IMR-90 (cell line): ENCODE measurements at places on chromosomes 12 and 14. TPM values are rescaled to one million over a fixed set of nuclear protein-coding genes. Genes with fewer than 3 reads are reported as not detected.

- DNase-seq = peak; percentile 51
Observed at GRCh38 chr14:89624500-89625156, 207.6 kb upstream of the FOXN3 start.

- DNase-seq = no peak
Observed at GRCh38 chr14:105173901-105174894, 5.6 kb upstream of the JAG2 start.

DNA sequence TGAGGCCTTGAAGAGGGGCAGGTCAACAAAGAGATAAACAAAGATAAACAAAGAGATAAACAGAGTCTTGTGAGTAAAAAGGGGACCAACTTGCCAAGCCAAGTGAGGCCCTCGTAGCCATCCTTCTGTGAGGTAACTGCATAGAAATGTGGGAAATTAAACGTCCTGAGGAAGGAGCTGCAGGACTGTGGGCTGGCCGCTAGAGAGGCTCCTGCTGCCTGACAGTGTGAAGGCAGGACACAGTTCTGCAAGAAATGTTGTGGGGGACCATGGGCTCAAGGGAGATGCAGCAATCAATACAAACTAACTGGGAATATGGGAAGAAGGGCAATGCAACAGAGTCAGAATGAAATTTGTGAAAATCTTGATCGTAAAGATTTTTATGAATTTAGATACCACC lies 91.9 kb downstream of the SLC8A3 start:
- DNase-seq = peak; percentile 14

- no peak for DNase-seq
Observed at GRCh38 chr14:89537911-89538310, 120.9 kb upstream of the FOXN3 start.

DNA sequence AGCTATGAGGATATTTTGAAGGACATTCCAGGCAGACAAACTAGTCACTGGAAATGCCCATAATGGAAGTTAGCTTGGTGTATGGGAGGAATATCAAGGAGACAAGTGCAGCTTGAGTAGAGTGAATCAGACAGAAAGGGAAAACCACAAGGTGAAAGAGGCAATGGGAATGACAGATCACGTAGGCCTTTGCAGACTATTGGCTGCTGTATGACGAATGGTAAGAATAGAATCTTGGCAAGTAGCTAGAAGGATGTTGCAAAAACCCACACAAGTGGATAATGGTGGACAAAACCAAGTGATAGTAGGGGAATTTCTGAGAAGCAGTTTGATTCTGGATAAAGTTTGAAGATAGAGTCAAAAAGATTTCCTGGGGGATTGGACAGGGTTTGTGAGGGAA lies 196.9 kb upstream of the NOVA1 start:
- peak; percentile 1 for DNase-seq

DNA sequence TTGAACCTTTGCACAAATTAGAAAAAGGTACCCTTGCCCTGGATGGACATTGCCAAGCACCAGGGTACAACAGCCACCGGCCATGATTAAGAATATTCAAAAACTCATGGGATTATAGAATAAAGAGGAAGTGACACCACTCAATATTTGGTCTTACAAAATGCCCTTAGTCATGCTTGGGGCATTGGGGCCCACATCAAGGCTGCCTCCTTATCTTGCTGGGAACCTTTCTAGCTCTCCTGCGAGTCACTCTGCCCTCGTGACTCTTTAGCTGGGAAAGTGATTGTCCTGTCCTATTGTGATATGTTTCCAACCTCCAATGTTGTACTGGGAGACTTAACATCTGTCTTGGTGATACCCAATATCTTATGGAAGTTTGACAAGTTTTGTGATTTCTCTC lies 57.8 kb downstream of the GTF2A1 start:
- DNase-seq = peak; percentile 34

Gene INHBE
- total RNA-seq = 0.56 and 0.90 TPM in 2 replicates

- no peak for DNase-seq
Observed at GRCh38 chr12:89261982-89262381, 90.3 kb downstream of the DUSP6 start.

- DNase-seq = no peak
Observed at GRCh38 chr12:101931498-101932326, 54.3 kb downstream of the DRAM1 start.
